ENCODE measurements at places on chromosomes 12 and 14.
A peak's percentile ranks its signal among the peaks of the same experiment; 100 is the strongest.

GRCh38 chr14:92789457-92790089 is 4.5 kb upstream of the GOLGA5 start:
- no peaks in the 10 kb centered on the region for H3K27me3 ChIP-seq
- H3K27ac ChIP-seq, result no peak overlapping the region
- peak; percentile 19 for DNase-seq
- H3K4me1 ChIP-seq, result peaks cover 2% of the 10 kb centered on the region

DNA sequence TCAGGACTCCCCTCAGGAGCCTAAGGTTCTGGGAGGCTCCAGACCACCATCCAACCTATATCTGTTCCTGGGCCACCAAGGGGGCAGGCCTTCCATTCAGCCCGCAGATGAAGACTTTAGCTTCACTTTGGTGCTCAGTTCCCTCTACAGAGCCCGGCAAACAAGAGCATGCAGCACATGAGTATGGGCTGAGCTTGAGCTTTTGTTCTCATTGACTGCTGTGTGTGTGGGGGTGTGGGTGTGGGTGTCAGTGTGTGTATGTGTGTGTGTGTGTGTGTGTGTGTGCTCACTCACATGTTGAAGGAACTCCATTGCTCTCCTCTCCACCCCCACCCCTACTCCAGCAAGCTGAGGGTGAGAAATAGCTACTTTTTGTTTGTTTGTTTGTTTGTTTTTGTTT is 219.1 kb downstream of the ZFP36L1 start:
- H3K27ac ChIP-seq, result no peak overlapping the region
- DNase-seq, result no peak
- H3K4me3 ChIP-seq, result no peak overlapping the region
- H3K36me3 ChIP-seq, result no peaks in the 10 kb centered on the region
- H3K4me1 ChIP-seq, result peaks cover 18% of the 10 kb centered on the region

DNA sequence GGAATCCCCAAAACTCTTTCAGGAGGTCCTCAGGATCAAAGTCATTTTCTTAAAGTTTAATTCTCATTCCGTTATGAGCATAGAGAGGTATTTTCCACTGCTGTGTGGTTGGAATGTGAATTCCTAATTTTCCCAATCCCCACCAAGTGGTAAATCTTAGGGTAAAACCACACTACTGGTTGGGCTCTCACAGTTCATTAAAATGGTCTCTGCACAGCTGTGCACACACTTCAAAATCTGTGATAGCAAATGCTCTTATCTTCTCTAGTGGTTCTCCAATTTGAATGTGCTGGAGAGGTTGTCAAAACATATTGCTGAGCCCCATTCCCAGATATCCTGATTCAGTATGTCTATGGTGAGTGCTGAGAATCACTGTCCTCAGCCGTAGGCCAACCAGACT is 189.1 kb downstream of the BMP4 start:
- DNase-seq, result no peak
- H3K27me3 ChIP-seq, result no peaks in the 10 kb centered on the region
- no peaks in the 10 kb centered on the region for H3K4me1 ChIP-seq

GRCh38 chr12:52926596-52927234 is 21.8 kb upstream of the KRT8 start:
- no peak overlapping the region for H3K4me3 ChIP-seq
- no peaks in the 10 kb centered on the region for H3K27me3 ChIP-seq
- H3K4me1 ChIP-seq, result peaks cover 29% of the 10 kb centered on the region
- H3K36me3 ChIP-seq, result no peaks in the 10 kb centered on the region

- no peak overlapping the region for H3K27ac ChIP-seq
- no peaks in the 10 kb centered on the region for H3K27me3 ChIP-seq
- H3K36me3 ChIP-seq, result peaks cover 18% of the 10 kb centered on the region
- no peak overlapping the region for H3K4me3 ChIP-seq
- H3K4me1 ChIP-seq, result no peaks in the 10 kb centered on the region
Observed at GRCh38 chr14:77353469-77354141, 23.3 kb downstream of the TMED8 start.

- peaks cover 2% of the 10 kb centered on the region for H3K4me1 ChIP-seq
- H3K36me3 ChIP-seq, result no peaks in the 10 kb centered on the region
- no peak for DNase-seq
Observed at GRCh38 chr14:37054144-37054543, 118.3 kb downstream of the SLC25A21 start.

- no peak overlapping the region for H3K4me3 ChIP-seq
- no peaks in the 10 kb centered on the region for H3K27me3 ChIP-seq
- H3K27ac ChIP-seq, result peak overlapping the region; percentile 90
- peaks cover 8% of the 10 kb centered on the region for H3K4me1 ChIP-seq
Observed at GRCh38 chr12:64008596-64008995, 164.1 kb downstream of the SRGAP1 start.

DNA sequence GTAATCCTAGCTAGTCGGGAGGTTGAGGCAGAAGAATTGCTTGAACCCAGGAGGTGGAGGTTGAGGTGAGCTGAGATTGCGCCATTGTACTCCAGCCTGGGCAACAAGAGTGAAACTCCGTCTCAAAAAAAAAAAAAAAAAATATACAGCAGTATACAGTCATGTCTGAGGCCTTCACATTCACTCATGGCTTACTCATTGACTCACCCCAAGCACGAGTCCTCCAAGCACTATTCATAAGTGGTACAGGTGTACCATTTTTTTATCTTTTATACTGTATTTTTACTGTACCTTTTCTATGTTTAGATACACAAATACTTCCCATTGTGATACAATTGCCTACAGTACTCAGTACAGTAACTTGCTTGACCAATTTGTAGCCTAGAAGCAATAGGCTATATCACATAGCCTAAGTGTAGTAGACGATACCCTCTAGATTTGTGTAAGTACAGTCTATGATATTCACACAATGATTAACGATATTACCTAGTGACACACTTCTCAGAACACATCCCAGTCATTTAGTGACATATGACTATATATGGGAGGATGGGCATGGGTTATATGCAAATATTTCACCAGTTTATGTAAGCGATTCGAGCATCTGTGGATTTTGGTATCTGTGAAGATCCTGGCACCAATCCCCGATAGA is 12.2 kb downstream of the LLPH start:
- H3K27ac ChIP-seq, result no peak overlapping the region
- no peaks in the 10 kb centered on the region for H3K27me3 ChIP-seq
- H3K4me1 ChIP-seq, result no peaks in the 10 kb centered on the region
- no peak for DNase-seq
- peaks cover 20% of the 10 kb centered on the region for H3K36me3 ChIP-seq

- H3K27ac ChIP-seq, result no peak overlapping the region
- peaks cover 6% of the 10 kb centered on the region for H3K4me1 ChIP-seq
- H3K27me3 ChIP-seq, result peaks cover 3% of the 10 kb centered on the region
- no peaks in the 10 kb centered on the region for H3K36me3 ChIP-seq
- DNase-seq, result no peak
Observed at GRCh38 chr12:52139579-52140062, 52.2 kb downstream of the KRT80 start.

DNA sequence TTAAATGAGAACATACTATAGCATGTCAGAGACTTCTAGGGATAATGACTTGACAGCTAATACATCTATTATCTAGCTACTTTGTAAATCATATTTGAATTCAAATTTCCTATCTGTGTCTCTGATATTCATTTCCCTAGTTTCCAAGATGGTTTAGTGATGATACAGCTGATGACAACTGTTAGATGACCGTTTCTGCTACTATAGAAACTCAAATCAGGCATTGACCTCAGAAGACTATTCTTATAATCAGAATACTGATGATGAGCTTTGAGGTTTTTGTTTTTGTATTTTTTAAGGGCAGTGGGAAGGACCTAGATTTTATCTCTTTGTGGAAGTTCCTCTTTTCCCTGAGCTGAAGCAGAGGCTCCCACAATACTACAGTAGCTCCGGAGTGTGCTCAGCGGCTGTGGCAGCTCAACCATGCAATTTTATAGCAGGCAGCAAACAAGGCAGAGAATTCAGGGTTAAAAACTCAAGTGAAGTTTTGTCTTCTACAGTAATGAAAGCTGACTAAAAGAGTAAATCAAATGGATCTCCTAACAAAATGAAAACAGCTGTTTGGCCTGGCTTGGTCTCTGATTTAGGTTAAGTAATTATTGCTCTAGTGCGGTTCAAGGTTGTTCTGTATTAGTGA is 145.1 kb downstream of the SLC25A21 start:
- H3K36me3 ChIP-seq, result no peaks in the 10 kb centered on the region
- H3K27me3 ChIP-seq, result no peaks in the 10 kb centered on the region
- H3K4me1 ChIP-seq, result no peaks in the 10 kb centered on the region
- H3K27ac ChIP-seq, result no peak overlapping the region

DNA sequence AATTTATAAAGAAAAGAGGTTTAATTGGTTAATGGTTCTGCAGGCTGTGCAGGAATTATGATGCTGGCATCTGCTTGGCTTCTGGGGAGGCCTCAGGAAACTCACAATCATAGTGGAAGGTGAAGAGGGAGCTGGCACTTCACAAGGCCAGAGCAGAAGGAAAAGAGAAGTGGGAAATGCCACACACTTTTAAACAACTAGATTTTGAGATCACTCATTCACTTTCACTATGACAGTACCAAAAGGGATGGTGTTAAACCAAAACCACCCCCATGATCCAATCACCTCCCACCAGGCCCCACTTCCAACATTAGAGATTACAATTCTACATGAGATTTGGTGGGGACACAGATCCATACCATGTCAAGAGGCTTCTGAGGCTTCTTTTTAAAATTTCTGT is 62.6 kb downstream of the SLC38A4 start:
- no peak for DNase-seq
- H3K27me3 ChIP-seq, result no peaks in the 10 kb centered on the region
- H3K4me1 ChIP-seq, result no peaks in the 10 kb centered on the region
- no peak overlapping the region for H3K27ac ChIP-seq
- H3K4me3 ChIP-seq, result no peak overlapping the region

GRCh38 chr12:31600252-31600651 is 9.3 kb upstream of the DENND5B start:
- no peaks in the 10 kb centered on the region for H3K36me3 ChIP-seq
- no peak overlapping the region for H3K27ac ChIP-seq
- H3K4me1 ChIP-seq, result no peaks in the 10 kb centered on the region
- H3K4me3 ChIP-seq, result no peak overlapping the region
- no peaks in the 10 kb centered on the region for H3K27me3 ChIP-seq

DNA sequence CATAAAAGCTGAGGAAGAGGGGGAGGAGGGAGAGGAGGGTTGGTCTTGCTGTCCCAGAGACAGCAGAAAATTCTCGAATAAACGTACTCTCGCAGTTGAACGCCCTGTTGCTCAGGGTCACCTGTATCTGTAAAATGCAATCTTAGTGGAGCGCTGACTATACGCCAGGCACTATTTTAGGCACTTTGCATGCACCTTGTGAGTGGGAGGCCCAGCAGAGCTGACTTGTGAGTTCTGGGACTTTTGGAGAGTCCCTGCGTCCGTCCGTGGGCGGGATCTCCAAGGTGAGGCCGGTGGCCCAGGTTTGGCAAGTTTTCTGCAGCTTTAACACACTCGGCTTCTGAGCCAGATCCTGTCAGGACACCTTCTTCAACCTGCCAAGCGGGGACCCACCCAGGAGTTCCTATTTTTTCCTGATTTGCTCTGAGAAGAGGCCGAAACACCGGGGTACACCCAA is 32.5 kb upstream of the PLEKHG6 start:
- H3K4me1 ChIP-seq, result peaks cover 35% of the 10 kb centered on the region
- H3K27ac ChIP-seq, result no peak overlapping the region
- no peaks in the 10 kb centered on the region for H3K27me3 ChIP-seq

GRCh38 chr12:21336656-21337055 is 1.9 kb upstream of the SLCO1A2 start:
- H3K4me3 ChIP-seq, result no peak overlapping the region
- H3K27ac ChIP-seq, result no peak overlapping the region
- H3K36me3 ChIP-seq, result no peaks in the 10 kb centered on the region
- no peaks in the 10 kb centered on the region for H3K27me3 ChIP-seq
- H3K4me1 ChIP-seq, result no peaks in the 10 kb centered on the region

DNA sequence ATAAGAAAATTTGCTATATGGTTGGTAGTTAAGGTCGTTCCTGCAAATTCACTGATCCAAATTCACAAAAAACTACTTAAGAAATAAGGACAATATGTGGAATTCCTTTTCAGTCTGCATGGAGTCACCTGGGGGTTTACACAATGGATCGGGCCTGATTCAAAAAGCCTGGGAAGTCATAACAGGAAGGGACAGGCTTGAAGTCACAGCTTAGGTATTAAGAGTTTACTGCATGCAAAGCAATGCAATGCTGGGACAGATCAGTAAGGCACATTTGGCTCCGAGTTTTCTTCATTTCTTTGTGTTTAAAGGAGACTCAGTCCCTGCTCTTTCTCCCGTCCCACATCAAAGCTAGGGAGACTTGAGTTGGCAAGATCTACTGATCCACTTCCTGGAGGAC is 153.3 kb downstream of the NTF3 start:
- H3K4me3 ChIP-seq, result no peak overlapping the region
- no peaks in the 10 kb centered on the region for H3K36me3 ChIP-seq
- no peak for DNase-seq
- H3K27ac ChIP-seq, result no peak overlapping the region
- no peaks in the 10 kb centered on the region for H3K27me3 ChIP-seq
- peaks cover 4% of the 10 kb centered on the region for H3K4me1 ChIP-seq

DNA sequence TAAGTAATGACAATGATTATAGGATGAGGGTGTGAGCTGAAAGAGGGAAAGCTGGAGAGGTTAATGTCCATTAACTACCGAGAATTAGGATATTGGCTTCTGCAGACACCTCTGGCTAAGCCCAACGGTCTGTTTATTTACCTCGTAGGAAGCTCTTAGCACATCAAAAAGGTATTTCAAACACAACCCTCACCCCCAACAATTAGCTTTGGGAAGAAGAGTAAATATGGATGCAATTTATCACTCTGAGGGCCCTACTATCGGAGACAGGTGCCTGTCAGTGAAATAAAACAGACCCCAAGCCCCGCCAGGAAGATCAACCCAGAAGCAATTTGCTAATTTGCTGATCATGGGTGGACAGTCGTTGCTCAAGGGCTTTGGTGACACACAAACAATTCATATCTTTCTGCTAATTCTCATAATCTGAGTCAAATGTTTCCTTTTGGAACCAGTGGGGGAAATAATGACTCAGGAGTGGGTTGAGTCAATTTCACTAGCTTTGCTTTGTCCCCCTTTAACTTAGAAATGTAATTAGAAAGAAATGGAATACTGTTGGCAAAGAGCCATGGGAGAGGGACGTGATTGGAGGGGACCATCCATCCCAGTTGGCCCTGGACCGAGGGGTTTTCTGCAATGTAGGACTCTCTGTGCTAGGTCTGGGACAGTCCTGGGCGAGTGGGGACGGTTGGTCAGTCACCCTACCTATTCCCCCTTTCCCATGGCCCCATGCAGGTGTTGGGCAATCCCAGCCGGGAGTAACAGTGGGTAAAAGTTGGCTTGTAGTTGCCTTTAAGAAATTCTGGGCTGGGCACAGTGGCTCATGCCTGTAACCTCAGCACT is 99.1 kb upstream of the MED13L start:
- DNase-seq, result peak; percentile 88
- H3K27ac ChIP-seq, result no peak overlapping the region
- no peaks in the 10 kb centered on the region for H3K36me3 ChIP-seq
- no peak overlapping the region for H3K4me3 ChIP-seq
- H3K4me1 ChIP-seq, result peaks cover 13% of the 10 kb centered on the region
- no peaks in the 10 kb centered on the region for H3K27me3 ChIP-seq

- H3K4me3 ChIP-seq, result no peak overlapping the region
- peak; percentile 72 for DNase-seq
- H3K4me1 ChIP-seq, result peaks cover 28% of the 10 kb centered on the region
Observed at GRCh38 chr12:124687917-124688316, 120.5 kb upstream of the NCOR2 start.

GRCh38 chr14:88500611-88501010 is 54.2 kb downstream of the PTPN21 start:
- H3K4me3 ChIP-seq, result no peak overlapping the region
- H3K27ac ChIP-seq, result no peak overlapping the region
- no peak for DNase-seq
- peaks cover 85% of the 10 kb centered on the region for H3K36me3 ChIP-seq
- no peaks in the 10 kb centered on the region for H3K27me3 ChIP-seq

Measured in mesenchymal stem cell (in vitro differentiated cells and primary cell).